ENCODE measurements at places on chromosomes 2 and 18.

- DNase-seq, result no peak
Measured at GRCh38 chr2:71534201-71534600, 80.8 kb downstream of the DYSF start.

- no peak for DNase-seq
Measured at GRCh38 chr2:65292106-65292400, 64.4 kb downstream of the ACTR2 start.

- peak; percentile 74 for DNase-seq
Measured at GRCh38 chr18:55552526-55553189, 35.3 kb downstream of the TCF4 start.

GRCh38 chr2:150373374-150373773 is 114.1 kb downstream of the RND3 start:
- no peak for DNase-seq

DNA sequence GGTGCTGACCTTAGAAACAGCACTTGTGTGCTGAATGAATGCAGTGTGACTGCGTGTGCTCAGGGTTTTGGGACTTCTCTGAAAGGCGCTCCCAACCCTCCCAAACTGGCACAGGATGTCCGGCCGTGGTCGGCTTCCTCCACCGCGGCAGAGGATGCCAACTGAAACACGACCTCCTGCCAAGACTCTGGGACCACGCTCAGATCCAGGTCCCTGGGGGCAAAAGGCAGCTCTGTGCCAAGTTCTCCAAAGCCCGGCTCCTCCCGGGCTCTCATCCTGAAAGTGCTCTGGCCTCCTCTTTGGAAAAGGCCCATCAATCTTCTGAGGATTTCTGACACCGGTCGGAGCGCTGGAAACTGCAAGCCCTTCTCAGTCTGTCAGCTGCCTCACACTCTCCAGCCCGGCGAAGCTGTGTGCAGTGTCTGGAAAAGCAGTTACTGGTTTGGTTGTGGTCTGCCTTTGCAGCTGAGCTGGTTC is 32.3 kb upstream of the ZBTB7C start:
- peak; percentile 20 for DNase-seq

DNA sequence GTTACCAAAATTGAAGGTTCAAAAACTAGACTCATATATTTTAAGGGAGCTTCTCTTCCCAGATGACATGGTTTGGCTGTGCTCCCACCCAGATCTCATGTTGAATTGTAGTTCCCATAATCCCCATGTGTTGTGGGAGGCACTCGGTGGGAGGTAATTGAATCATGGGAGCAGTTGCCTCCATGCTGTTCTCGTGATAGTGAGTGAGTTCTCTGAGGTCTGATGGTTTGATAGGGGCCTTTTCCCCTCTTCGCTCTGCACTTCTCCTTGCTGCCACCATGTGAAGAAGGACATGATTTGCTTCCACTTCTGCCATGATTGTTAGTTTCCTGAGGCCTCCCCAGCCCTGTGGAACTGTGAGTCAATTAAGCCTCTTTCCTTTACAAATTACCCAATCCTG is 140.1 kb downstream of the MAIP1 start:
- peak; percentile 36 for DNase-seq

- no peak for DNase-seq
Measured at GRCh38 chr2:69770747-69771146, 28.8 kb downstream of the ANXA4 start.

DNA sequence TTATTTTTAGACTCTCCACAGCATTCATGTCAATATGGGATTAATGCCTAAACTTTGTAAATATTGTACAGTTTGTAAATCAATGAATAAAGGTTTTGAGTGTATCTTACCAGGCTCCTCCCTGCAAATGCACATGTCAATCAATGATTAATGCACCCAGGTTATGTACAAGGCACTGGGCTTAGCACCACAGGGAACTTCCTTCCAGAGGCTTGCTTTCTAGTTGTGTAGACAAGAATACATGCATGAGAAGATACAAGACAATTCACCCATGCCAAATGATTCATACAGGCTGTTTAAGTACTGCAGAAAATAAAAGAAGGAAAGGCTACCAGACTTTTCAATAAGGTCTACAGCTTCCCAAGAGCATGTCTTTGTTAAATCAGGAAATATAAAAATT is 114.1 kb downstream of the MMADHC start:
- no peak for DNase-seq

DNA sequence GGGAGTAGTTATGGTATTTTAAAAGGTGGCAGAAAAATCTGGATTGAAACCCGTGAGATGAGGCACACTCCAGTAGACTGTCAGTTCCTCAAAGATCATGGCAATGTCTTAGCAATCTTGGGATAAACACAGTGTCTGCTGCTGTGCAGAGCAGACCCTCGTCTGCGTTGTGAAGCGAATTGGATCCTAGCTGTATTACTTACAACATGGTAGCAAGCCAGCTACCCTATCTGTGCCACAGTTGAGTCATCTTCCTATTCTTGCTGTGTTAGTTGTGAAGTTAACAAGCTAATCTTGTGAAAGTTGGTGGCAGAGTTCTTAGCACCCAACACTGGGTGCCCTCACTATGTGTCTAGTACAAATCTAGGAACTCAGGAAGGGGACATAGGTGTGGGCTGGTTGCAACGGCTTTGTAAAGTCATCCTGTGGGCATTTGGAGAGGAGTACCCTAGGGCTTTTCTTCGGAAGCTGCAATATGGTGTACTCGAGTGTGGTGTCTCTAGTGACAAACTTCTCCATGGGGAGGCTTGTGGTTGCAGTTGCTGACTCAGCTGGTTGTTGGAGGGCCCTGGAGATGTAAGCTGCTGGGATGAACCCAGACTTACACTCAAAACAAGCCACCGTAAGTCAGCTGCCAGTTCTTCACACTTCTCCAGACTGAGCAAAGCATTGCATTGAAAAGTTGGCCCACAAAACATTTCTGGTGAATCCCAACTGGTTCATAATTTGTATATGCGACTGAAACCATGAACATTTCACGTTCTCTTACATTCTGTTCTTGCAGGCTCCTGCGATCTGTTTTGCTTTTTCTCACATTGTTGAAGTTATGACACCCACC is 61.5 kb downstream of the ADCYAP1 start:
- DNase-seq, result no peak

DNA sequence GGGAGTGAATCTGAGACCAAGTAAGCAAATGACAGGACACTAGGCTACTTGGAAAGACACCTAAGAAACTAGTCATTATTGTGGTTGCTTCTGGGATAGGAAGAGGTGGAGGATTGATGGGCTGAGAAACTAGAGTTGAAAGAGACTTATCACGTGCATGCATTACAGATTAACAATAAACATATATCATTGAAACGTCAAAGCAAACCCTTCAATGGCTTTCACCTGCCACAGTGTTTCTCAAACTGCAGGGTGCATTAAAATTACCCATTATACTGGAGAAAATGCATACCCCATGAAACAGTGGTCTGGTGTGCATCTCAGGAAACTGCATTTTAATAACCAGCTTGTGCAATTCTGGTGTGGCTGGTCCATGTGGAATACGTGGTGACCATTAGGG is 318.8 kb downstream of the SMAD2 start:
- no peak for DNase-seq
